ENCODE measurements at places on chromosomes 1 and 21. TPM values are rescaled to one million over a fixed set of nuclear protein-coding genes. Genes with fewer than 3 reads are reported as not detected.
A peak's percentile ranks its signal among the peaks of the same experiment; 100 is the strongest.

GRCh38 chr1:119960501-119960900, 64.2 kb upstream of the ADAM30 start:
- no peak for DNase-seq

The HIVEP3 gene
- total RNA-seq: 9.0 TPM

DNA sequence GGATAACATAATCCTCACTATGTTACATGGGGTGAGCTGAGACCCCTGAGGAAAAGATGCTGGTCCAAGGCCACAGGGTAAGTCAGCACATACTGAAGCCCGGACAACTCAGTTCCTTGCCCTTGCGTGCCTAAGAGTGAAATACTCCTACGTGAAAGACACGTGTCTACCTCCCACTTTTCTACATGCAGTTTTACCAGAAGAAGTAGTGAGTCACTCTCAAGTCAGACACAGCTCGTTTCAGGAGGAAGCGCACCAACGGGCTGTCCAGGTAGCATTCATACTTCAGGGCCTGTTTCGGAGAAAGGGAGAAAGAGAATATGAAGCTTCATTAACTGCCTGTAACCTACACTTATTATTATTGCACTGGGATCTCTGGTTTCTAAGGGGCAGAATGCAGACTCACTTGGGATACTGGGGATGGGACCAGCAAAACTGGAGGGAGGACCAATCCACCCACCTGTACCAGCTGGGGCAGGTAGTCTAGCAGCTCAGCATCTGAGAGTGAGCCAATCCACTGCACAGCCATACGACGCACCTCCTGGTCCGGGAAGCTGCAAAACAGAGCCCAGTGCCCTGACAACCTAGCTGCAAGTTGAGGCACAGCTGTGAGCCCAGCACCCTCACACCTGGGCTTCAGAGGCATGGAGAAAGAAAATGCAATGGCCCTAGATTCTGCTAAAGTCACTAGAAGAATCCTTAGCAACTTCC, 32.4 kb upstream of the PPP1R15B start:
- peak; percentile 29 for DNase-seq

GRCh38 chr1:1627829-1628753, 3.9 kb upstream of the MMP23B start:
- DNase-seq: no peak

- peak; percentile 54 for DNase-seq
These were observed at the start of gene SLC26A9 for GRCh38 chr1:205943245-205943644. TSS of gene SLC26A9 (minus strand) at chr1:205943456. CDS start at chr1:205935820, 7,636 bp downstream.

The RAB4A gene
- total RNA-seq: 78.7 TPM

The SYT14 gene
- total RNA-seq: 2.1 TPM

DNA sequence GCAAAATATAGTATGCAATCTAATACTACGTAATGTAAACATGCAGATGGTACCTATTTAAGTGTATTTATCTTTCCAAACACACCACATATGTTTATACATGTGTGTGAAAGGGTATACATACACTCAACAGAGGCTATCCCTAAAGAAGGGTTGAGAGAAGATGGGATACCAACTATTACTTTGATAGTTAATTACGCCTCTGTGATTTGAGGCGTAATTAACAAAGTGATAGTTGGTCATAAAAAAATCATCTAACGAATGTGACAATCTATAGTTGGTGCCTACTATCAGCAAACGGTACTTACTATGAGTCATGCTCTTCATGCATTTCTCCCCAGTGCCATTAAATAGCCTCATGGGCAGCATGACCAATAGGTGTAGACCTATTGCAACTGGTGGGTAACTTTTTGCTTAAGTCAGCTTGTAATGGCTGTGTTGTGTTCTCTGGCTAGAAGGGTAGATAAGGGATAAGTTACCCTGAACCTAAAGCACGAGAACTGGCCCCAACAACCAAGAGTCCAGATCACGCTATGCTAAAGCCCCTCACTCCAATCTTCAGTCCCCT, 15.3 kb downstream of the RCAN1 start:
- no peak for DNase-seq

The CD101 gene
- 0.76 TPM for total RNA-seq

The KRTAP10-9 gene
- total RNA-seq: not detected

The CSMD2 gene
- not detected for total RNA-seq
